ENCODE measurements at places on chromosomes 12 and 14. TPM values are rescaled to one million over a fixed set of nuclear protein-coding genes. Genes with fewer than 3 reads are reported as not detected.

The OVCH1 gene
- not detected for total RNA-seq

The KLRC2 gene
- not detected for total RNA-seq

The VDR gene
- total RNA-seq, result 21.9 TPM

GRCh38 chr14:95519699-95520098, 3.2 kb upstream of the SYNE3 start:
- DNase-seq, result no peak

DNA sequence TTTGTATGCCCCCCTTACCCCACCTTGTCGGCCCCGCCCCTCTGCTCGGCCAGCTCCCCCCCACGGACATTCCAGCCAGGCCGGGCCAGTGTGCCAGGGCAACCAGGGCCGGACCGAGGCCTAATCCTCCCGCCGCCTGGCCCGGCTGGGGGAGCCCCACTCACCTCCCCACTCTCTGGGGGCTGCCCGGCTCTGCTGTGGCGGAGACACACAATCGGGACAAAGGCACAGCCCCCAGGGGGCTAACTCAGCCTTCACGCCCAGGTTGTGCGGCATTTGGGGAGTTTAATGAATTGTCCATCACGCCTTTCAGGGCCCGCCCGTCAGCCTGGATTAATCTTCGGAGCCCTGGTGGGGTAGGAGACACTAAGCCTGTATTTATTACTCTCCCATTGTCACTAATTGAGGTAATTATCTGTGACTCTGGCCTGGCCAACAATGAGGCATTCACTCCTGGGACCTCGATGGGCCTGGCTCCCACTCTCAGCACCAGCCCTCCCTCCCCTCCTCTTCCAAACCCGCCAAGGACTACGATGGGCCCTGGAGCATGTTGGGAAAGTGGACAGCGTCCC, 8.7 kb downstream of the WNT1 start:
- no peak for DNase-seq

GRCh38 chr14:80110721-80111120, 100.6 kb downstream of the DIO2 start:
- DNase-seq, result no peak

GRCh38 chr12:84791444-84791843, 121.2 kb downstream of the SLC6A15 start:
- no peak for DNase-seq

DNA sequence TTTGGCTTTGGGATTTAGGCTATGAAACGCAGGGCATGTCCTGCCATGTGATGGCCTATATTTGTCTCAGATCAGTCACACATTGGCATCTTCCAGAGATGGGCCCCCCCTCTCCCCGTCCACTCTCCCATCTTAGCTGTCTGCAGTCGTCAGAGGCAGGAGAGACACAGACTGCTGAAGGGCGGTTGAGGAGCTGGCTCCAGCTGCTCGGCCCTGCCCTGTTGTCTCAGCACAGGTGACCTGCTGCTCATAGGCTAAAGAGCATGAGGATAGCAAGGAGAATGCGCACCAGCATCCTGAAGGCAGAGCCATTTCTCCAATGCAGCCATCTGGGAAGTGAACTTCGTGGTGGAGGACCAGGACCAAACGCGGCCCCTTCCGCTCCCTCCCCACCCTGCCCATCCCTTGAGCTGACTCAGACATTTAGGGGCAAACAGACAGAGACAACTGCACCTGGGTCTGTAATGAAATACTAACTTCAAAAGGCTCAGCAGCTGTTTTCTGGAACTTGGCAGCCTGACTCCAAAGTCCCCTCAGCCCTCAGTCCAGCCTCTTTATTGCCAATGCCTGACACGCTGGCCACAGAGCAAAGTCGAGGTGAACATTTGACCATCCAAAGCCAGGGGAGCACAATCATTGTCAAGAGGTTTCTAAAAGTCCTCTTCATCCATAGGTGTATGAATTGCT, 22.3 kb downstream of the FZD10 start:
- DNase-seq, result no peak

DNA sequence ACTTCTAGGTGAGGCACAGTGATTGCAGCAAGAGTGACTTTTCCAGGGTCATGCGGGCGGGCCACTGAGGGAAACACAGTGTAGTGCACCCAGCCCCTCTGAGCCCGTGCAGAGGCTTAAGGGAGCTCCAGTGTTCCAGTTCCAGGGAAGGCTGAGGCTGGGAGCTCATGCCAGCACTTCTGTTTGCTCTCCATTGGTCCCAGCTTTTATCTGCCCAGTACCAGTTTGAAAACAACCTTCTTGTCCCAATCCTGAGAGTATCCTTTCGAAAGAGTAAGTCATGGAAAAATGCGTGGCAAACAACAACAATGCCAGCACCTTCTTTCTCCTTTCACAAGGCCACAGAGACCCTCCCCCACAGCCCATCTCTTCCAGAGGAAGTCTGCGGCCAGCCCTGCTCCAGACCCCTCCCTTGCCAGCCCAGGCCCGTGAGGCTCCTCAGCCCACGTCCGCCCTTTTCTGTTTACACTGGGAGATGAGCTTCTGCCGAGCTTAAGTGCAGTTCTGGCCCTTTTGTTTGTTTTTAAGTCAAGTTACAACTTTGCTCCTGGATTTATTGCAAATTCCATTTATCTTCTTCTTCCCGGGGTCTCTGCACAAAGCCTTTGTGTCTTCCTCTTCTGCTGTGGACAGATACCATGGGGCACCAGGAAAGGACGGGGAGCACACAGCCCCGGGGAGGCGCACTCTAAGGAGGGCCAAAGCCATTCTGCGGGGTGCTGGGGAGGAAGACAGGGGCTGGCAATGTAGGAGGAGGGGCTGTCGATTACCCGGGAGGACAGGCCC, 185.6 kb downstream of the ZFP36L1 start:
- no peak for DNase-seq

DNA sequence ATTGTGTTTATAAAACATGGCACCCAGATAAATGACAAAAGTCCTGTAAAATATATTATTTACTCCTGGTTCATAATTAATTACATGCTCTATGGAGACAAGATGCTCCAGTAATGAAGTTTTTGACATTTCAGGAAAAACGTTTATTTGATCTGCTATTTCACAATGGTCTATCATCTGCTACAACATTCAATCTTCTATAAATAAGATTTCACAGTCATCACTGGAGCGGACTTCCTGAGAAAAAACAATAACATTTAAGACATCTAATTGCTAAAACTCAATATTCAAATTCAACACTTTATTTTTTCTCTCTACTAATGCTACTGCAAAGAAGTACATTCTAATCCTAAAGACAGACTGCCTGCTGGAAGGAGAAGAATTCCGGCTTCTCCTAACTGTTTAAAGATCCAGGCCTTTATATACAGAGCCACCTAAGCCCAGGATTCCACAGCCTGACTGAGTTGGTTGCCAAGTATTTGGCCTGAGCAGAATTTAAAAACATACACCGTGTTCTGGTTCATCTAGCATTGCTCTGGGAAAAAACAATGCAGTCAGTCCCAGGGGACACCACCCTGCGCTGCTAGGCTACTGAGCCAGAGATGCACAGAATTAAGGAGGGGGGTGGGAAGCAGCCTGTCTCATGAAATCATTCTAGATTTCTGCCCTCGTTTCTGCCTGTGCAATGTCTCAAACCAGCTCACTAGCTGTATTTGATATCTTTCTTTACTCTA, 58.0 kb downstream of the TMTC1 start:
- DNase-seq, result no peak

DNA sequence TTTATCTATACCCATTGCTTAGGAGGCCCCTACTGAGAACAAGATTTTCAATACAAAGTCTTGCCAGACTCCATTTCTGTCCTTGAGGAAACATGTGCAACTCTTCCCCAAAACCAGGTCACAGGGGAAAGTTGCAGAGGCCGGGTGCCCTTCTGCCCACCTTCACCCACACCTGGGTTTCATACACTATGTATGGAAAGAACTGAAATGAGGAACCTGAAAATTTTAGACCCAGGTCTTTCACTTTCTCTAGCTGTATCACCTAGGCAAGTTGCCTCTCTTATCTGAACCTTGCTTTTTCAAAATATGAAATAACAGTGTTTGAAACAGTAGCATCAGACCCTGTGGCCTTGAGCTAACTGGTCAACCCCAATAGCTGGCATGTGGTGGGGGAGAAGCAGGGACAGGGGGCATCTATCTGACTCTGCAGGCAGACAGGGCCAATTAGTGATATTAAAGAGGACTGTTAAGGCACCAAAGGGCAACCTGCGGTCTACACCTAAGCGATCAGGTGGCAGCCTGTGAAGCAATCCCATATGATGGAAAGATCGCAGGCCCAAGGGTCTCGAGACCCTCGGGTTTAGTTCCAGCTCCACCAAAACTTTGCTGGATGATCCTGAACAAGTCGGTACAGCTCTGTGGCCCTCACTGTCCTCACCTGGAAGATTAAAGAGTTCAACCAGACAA, 346.5 kb downstream of the BCL11B start:
- DNase-seq, result no peak

- no peak for DNase-seq
These were observed 42.2 kb downstream of the SLC17A8 start for GRCh38 chr12:100399095-100399494.
